ENCODE measurements at places on chromosomes 7 and 10. TPM values are rescaled to one million over a fixed set of nuclear protein-coding genes. Genes with fewer than 3 reads are reported as not detected.

The EN2 gene
- not detected for total RNA-seq

The AP4M1 gene
- 27.1 TPM for total RNA-seq

The HYAL4 gene
- not detected for total RNA-seq

The KNDC1 gene
- 5.9 TPM for total RNA-seq

The NUTM2E gene
- 0.78 TPM for total RNA-seq

The NUTM2A gene
- 1.2 TPM for total RNA-seq

The ZNF25 gene
- 66.8 TPM for total RNA-seq

The FZD1 gene
- 10.0 TPM for total RNA-seq

The PAPOLB gene
- 0.94 TPM for total RNA-seq

The FAM180A gene
- not detected for total RNA-seq

The HMX3 gene
- total RNA-seq: not detected

The MYO3A gene
- total RNA-seq: 3.6 TPM

The CABCOCO1 gene
- 3.4 TPM for total RNA-seq

The ERVW-1 gene
- total RNA-seq: not detected

The TMEM213 gene
- total RNA-seq: not detected

All from occipital lobe (tissue), 3 donors.